ENCODE measurements at places on chromosomes 2 and 18. TPM values are rescaled to one million over a fixed set of nuclear protein-coding genes. Genes with fewer than 3 reads are reported as not detected.

GRCh38 chr2:153228904-153229303, 249.7 kb downstream of the RPRM start:
- DNase-seq, result no peak

Gene NR4A2
- 8.9 TPM for total RNA-seq

- no peak for DNase-seq
These were observed 34.7 kb downstream of the TRABD2A start for GRCh38 chr2:84846041-84846663.

Gene LRRTM1
- 0.31 TPM for total RNA-seq

DNA sequence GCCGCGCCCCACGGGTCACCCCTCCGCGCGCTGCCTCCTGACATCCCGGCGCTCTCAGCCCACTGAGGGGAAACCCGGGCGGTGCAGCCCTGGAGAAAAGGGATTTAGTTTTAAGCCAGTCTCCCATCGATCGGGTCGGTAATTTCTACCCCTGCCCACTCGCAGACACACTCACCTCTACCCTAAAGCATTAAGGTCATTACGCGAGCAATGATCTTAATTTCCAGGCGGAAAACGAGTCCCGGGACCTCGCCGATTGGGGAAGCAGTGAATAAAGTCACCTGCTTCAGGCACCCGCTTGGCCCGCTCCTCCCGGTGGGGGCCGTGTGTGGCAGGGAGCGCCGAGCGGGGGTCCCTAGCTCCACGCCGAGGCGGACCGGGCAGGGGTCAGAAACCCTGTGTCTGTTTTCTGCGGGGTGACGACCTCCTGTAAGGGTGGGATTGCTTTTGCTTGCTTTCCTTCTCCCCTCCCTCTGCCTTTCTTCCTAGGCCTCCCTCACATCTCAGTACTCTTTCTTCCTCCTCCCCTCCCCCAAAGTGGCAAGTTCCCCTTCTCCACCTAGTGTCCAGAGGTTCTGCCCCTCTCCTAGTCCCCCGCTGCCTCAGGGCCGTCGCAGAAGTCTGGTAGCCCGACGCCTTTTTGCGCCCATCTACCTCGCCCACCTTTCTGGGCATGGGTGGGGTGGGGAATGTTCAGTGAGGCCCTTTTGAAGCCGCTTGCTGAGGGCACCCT, 142.6 kb downstream of the MEIS1 start:
- DNase-seq, result no peak

GRCh38 chr2:211494085-211494484, 937.7 kb downstream of the CPS1 start:
- no peak for DNase-seq

DNA sequence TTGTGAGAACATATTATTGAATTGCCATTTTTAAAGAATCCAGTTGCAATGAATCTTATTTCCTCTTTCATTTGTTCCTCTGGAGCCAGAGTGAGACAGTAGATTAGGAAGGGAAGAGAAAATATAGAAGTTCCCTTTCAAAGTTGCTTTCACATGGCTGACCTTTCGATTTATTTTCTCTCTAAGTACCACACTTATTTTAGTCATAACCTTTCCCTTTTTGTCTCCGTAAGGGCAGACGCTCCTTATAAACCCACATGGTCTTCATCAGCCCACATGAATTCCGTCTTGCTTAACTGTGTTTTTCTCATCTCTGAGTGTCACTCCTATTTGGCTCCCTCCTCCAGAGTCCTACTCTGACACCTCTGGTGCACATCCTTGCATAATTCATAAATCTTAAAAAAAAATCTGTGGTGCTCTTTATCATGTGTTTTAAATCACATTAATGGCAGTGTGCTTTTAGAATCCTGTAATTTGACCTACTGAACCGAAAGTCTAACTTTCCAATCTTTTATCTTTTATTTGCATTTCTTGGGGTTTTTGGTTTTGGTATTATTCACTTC, 38.5 kb upstream of the ZNF396 start:
- DNase-seq, result no peak

All from right atrium auricular region (tissue), 2 donors.